ENCODE measurements at places on chromosomes 3 and 15. TPM values are rescaled to one million over a fixed set of nuclear protein-coding genes. Genes with fewer than 3 reads are reported as not detected.
A peak's percentile ranks its signal among the peaks of the same experiment; 100 is the strongest.

The CLDN18 gene
- not detected for total RNA-seq

GRCh38 chr3:30180310-30181177 is 425.9 kb upstream of the TGFBR2 start:
- DNase-seq: peak; percentile 31

DNA sequence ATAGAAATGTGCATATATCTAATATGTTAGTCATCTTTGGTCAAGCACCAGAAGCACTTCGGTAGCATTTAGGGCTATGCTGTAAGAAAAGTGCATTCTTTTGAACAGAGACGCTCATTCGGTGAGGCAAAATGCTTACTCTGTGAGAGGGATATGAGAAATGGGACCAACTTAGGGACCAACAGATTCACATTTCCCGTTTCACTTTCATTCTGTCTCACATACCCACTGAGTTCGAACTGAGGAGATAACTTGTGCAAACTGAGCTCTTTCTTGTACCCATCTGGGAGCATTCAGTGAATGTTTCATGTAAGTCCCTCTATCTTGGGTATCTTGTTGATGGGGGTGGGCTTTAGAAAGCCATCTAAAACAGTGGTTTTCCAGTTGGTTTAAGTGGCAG is 135.3 kb downstream of the FEZF2 start:
- DNase-seq: no peak

- DNase-seq: no peak
Measured at GRCh38 chr3:145953316-145953715, 207.7 kb downstream of the PLOD2 start.

DNA sequence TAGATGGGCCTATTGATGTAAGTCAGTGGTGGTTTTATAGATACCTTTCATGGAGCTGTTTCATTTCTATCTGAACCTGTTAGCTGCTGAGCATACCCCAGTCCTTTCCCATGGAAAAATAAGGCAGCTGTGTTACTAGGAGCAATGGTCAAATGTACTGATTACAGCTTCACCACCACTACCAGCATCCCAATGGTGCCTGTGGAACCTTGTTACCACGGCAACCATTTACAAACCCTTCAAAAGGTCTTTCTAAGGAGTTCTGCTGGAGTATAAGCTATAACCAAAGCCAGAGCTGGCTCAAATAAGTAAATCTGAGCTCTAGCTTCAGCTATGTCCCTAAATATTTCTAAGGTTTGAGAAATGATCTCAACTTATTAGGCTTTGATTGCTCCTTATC is 133.4 kb upstream of the ACP3 start:
- no peak for DNase-seq

DNA sequence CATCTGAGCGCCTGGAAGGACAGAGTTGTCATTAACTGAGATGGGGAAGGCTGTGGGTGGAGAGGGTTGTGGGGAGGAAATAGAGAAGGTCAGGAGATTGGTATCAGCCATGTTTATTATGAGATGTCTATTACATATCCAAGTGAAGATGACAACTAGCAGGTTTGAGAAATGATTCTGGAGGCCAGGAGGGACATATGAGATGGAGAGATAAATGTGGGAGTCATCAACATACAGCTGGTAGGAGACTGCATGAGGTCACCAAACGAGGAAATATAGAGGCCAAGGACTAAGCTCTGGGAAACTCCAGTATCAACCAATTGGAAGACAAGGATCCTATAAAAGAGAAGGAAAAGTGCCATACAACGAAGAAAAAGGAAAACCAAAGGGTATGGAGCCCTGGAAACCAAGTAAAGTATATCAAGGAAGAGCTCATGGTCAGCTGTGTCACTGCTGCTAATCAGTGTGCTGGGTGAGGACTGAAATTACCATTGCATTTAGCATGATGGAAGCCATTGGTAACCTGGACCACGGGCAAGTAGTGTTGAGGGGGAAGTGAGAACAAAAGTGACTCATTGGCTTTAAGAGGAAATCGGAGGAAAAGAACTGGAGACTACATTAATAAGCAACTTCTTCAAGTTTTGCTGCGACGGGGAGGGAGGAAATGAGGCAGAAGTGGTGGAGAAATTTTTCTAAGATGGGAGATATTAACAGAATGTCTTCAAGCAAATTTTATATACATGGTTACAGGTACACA is 14.0 kb upstream of the UACA start:
- no peak for DNase-seq

DNA sequence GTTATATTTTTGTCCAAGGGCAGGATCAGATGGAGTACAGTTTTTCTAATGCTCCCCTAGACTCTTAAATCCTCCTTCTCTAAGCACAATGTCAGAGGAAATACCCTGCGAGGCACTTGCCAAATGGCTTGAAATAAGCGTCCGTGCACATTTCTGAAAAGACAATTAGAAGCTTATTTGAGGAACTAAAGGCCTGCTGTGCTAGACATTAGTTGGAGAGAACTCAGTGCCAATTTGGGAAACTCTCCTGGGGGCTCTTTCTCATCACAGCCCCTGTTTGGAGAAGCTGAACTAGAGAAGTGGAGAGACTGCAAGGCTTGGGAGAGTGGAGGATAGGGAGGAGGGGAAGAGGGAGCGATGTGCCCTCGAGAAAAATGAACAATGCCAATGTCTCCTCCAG is 247.6 kb upstream of the C2CD4B start:
- DNase-seq: no peak
